ENCODE measurements at places on chromosomes 7 and 10.

DNA sequence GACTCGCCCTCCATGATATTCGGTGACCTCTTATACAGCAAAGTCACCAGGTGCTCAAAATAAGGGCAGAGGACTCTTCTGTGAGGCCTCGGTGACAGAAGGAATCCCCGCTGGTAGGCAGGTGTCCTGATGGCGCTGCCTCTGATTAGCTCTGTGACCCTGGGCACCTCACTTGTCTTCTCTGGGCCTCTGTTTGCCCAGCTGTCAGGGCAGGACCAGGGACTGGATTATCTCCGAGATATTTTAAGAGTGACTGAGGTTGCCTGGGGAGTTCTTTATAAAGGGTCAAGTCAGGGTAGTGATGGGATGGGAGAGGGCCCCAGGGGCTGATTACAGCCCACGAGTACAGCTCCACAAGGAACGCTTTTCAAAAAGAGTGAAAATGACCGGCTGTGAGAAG is 70.9 kb upstream of the SAMD8 start:
- DNase-seq, result no peak

- DNase-seq, result no peak
These were observed 3.5 kb downstream of the DGKB start for GRCh38 chr7:14899030-14899429.

DNA sequence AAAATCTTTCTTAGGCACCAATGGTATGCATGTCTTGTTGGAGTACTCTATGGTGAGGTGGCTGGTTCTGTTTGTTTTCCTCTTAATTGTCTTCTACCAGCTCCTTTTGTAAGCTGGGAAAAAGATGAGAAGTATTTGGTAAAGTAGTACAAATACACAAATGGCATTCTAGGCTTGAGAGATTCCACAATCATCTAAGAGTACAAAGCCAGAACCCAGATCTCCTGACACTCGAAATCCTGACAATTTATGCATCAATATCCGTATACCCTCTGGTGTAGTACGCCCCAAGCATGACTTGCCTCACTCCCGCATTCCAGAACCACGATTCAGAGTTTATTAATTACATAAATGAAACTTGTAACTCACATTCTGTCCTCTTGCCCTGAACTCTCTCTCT is 43.5 kb downstream of the CDCA7L start:
- no peak for DNase-seq

DNA sequence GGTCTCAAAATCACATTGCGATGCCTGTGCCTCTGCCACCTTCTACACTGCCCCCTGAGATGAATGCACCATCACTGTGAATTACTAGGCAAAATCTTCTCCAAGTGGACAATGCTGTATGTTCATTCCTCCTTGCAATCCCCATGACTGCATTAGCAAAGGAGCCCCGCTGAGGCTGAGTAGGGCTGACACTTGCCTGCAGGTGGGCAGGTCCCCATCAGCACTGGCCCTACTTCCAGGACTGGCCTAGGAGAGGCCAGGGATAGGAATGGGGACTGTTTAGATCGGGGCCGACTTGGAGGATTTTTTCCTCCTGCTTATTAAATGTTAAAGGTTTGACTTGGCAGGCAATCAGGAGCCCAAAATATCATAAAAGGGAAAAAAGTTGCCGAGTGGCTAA is 127.0 kb upstream of the TCF7L2 start:
- DNase-seq, result peak; percentile 3

GRCh38 chr10:132504501-132505272 is 32.9 kb upstream of the INPP5A start:
- no peak for DNase-seq

GRCh38 chr7:1900847-1901246 is 230.8 kb downstream of the ELFN1 start:
- DNase-seq, result peak; percentile 44

DNA sequence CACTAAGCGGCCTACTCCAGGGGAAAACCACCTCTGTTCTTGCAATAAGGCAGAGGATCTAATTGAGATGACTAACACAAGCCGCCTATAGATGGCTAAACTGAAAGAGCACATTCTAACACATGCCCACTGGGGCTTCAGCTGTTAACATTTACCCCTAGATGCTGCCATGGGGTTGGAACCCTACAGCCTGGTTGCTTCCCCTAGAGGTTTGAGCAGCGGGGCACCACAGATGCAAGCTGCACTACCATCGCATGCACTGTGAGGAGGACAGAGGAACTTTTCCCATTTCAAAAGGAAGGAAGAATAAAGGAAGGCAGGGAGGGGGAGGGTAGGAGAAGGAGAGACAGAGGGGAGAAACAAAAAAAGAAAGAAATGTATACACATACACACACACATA is 465.8 kb upstream of the PCDH15 start:
- no peak for DNase-seq

Measured in osteoblast (primary cell).